ENCODE measurements at places on chromosomes 11 and 22.
A peak's percentile ranks its signal among the peaks of the same experiment; 100 is the strongest.

- DNase-seq: no peak
Measured at GRCh38 chr11:111765320-111765983, 737 bp downstream of the PPP2R1B start.

DNA sequence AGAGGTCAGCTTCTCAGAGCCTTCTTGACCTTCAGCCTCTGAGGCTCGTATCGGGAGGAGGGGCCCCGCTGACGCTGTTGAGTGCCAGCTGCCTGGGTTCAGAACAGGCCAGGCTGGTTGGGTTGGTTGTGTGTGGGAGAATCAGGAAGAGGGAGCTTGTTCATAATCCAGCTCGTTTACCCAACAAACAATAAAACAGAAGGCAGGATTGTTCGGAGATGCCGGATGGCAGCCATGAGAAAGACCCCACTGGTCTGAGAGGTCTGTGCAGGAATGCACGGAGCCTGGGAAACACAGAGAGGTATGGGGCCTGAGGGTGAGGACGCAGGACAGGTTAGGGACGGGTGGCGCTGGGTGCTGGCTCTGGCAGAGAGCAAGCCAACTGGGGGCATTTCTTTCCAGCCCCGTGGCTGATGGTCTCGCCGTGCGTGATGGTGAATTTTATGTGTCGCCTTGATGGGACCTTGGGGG lies 31.6 kb upstream of the SHANK2 start:
- DNase-seq: peak; percentile 15

DNA sequence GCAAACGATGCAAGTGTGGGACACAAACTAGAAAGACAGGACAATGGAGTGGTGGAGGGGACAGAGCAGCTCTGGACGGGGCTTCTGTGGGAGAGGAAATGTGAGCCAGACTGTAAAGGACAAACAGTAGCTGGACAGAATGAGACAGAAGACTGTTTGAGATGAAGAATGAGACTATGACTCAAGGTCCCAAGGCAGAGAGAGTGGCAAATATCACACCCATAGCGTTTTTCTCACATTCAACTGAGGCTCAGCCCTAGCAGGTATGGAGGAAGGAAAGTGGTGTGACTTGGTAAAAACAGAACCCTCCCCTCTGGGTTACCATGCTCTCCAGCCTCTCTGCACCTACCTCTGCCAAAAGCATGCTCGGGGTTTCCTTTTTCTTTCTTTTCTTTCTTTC lies 96.5 kb downstream of the RPL27A start:
- no peak for DNase-seq

DNA sequence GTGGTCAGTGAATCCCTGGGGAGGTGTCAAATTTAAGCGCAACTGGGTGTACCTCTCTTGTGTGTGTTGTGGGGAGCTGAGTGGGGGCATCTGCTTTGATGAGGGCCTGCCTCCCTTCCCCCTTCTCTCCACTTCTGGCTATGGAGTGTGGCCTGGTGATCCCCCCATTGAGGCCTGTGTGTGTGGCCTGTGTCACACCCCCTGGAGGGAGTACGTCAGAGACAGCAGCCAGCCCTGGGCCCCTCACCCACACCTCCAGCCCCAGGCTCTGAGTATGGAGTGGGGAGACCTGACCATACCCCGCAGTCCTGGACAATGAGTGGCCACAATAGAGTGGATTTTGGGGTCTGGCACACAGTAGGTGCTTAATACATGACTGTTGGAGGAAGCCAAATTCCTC lies 51.4 kb upstream of the EIF3D start:
- no peak for DNase-seq

- DNase-seq: no peak
Measured at GRCh38 chr11:61752117-61752924, at the start of gene MYRF. Gene MYRF, plus strand, starts transcription at chr11:61752636. Its CDS starts 109 bp downstream, at chr11:61752745.

DNA sequence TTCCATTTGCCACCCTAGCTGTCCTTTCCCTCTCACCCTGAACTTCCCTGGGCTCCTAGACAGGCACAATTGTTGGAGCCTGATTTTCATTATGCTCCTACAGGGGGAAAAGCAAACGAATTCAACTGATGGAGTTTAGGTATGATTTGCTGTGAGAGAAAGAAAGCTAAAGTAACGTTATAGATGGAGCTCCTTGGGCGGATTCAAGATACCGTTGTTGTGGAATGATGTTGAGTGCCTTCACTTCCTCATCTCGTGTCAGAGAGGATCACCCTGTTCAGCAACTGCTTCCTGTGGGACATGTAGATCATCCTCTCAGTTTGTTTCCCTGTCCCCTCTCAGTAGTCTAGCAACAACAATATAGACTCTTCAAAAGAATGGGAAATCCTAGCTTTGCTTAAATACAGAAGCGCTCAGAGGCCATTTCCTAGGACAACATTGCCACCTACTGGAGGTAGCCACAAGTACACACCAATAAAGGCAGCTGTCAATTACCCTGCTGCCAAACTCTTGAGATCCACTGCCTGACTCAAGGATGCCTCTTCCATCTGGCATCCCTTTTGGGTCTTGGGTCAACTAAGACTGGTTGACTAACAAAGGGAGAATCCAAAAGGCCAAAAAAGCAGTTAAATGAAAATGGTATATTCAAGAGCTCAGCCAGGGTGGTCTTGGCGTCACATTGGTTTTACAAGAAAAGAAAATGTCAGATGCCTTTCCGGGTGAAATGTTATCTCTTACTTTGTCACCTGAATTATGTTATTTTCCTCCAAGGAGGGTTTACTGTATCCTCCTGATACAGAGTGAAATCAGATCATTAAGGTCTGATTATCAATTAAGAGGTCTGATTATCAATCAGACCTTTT lies 13.5 kb upstream of the DTX4 start:
- DNase-seq: peak; percentile 79

GRCh38 chr11:96794152-96794551 lies 404.3 kb downstream of the JRKL start:
- DNase-seq: no peak

- DNase-seq: peak; percentile 7
Measured at GRCh38 chr22:29205594-29206371, at the start of gene EMID1. Gene EMID1, plus strand, starts transcription at chr22:29205896. Its CDS starts 143 bp downstream, at chr22:29206039.

- DNase-seq: peak; percentile 77
Measured at GRCh38 chr22:29343313-29343805, 27.9 kb upstream of the RASL10A start.

- DNase-seq: no peak
Measured at GRCh38 chr11:2689651-2690575, 9.9 kb downstream of the KCNQ1OT1 start.

GRCh38 chr11:133919330-133920108 lies 37.2 kb downstream of the IGSF9B start:
- DNase-seq: no peak

- peak; percentile 67 for DNase-seq
Measured at GRCh38 chr22:32531931-32532819, 57.6 kb downstream of the FBXO7 start.

- no peak for DNase-seq
Measured at GRCh38 chr11:112024178-112024772, 933 bp upstream of the DLAT start.

GRCh38 chr22:45225732-45226502 lies 14.8 kb downstream of the KIAA0930 start:
- DNase-seq: no peak

- DNase-seq: no peak
Measured at GRCh38 chr11:33013755-33014154, 1.9 kb upstream of the DEPDC7 start.

- no peak for DNase-seq
Measured at GRCh38 chr22:24417901-24418641, 9.3 kb upstream of the ADORA2A start.

GRCh38 chr11:12213883-12214282 lies 103.5 kb downstream of the MICAL2 start:
- no peak for DNase-seq

GRCh38 chr11:78200553-78200952 lies 11.8 kb downstream of the USP35 start:
- no peak for DNase-seq

- DNase-seq: peak; percentile 97
Measured at GRCh38 chr11:113991718-113992458, 17.0 kb downstream of the HTR3A start.

DNA sequence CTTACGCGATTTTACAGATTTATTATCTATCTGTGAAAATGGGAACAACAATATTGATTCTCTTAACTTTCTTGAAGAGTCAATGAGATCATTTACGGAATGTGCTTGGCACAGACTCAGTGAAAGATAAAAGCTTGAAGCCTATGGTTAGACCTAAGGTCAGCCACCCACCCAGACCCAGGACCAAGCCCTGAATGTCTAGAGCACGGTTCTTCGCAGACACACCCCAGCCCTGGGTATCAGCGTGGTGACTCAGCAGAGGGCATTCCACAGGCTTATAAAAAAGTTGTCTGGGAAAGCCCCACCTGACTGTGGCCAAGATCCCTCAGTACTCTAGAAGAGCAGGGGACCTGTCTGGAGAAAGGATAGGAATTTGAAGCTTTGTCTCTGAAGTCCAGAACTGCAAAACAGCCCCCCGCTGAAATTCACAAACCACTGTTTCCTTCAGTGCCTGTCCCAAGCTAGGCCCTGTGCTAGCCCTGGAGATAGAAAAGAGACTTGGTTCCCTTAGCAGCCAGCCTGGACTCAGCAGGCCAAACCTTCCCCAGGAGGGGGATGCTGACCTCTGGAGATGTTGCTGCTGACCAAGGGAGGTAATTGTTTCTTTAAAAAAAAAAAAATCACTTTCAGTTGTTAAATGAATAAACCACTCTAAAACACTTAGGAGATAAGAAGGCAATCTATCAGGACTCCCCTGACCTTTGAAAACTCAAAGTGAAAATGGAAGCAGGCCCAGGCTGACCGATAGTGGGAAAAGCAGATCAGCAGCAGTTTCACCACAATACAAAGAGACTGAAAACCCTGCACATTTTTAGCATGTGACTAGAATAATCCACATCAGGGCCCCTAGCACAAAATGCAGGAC lies 114.0 kb downstream of the ABTB2 start:
- no peak for DNase-seq

DNA sequence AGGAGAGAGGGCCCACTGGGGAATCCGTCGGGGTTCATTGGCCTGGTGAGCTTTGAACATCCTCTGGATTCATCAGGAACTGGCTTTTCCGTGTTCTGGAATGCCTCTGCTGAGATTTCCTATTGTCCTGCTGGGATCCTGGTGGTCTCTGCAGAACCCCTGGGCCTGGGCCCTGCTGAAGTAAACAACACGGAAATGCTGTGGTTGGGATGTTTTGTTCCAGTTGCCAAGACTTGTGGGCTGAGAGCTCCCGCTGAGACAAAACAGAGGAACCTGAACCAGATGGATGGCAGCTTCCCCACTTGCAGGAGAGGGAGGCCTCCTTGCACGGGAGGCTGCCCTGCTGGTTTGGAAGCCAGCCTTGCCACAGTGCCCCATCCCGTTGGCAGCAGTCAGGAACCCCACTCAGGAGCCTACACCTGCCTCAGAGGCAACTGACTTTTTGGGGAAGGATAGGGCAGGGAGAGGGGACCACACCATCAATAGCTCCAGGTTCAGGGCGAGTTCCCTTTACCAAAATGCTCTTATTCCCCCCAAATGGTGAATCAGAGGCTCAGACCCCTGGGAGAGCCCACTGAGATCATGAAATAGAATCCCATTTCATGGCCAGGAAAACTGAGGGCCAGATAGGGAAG lies 60.7 kb downstream of the LRRC32 start:
- no peak for DNase-seq

DNA sequence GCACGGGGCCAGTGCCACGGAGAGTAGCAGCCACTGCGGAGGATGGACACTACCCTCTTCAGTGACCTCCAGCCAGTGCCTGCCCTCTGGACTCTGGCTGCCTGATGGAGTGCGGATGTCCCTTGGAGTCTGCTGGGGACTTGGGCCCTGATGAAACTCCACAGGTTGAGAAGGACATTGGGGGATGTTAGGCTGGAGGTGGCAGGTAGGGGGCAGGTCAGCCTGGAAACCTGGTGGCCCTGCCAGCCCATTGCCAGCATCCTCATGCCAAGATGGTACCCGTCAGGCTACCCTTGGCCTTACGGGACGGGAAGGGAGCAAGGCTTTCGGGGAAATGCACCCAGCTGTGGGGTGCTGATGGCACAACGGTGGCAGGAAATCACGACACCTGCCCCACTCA lies 4.0 kb downstream of the CABP7 start:
- DNase-seq: no peak

DNA sequence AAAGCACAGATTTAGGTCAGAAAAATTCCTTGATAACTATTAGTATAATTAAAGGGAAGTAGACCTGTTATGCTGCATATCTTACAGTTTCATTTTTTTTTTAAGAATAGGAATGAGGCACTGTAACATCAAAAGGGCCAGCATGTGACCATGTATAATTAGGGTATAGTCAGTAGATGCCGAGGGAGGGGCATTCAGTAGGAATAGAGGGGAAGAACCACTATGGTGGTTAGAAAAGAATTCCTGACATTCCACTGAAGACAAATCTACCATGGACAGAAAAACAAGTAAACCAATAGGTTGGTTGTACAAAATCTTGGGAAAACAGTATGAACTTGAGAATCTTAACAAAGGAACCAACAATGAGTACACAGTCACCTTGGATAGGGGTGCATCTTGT lies 78.4 kb upstream of the CCDC179 start:
- DNase-seq: no peak

DNA sequence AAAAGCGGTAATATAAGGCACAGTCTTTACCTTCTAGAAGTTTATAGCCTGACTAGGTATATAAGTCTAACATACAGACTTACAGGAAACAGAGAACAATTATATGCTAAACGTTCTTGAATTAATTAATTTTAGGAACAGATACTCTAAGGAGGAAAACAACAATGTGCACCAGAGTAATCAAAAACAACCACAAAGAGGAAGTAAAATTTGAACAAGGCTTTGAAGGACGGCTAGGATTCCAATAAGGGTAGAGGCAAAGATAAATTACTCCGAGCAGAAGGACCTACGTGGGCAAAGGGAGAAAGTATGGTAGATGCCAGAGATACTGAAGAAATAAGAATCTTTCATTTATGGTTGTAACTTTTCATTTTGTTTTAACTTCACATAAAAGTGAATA lies 54.4 kb downstream of the ENTHD1 start:
- no peak for DNase-seq

GRCh38 chr11:67584205-67584880 lies 731 bp downstream of the GSTP1 start:
- no peak for DNase-seq

GRCh38 chr11:72237112-72237931 lies 6.7 kb downstream of the PHOX2A start:
- DNase-seq: no peak

GRCh38 chr11:61930933-61931332 lies 13.6 kb upstream of the RAB3IL1 start:
- no peak for DNase-seq

DNA sequence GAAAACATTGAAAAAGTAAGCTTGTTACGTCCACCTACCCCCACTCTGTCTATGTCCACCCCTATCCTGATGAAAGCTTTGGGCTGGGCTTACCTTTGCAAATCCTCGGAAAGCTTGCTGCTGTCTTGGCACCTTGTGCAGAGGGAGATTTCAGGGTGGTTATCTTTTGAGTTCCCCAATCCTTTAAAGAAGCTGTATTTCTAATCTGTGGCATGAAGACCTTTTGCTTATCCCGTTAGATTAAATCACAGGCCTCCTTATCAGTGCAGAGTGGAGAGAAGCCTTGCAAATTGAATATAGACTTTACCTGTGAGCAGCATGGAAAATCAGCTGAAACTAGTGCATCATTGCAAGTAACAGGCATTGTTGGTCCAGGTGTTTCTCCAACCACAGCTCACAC lies 580.6 kb upstream of the ANO5 start:
- no peak for DNase-seq

All from NCI-H2029 (cell line).